Stimulated activated CD4-positive, alpha-beta T cell treated with anti-CD3 and anti-CD28 coated beads, Interleukin-12 subunit alpha, Interleukin-12 subunit beta, amount 100 ng/mL, for 4 hours (primary cell): ENCODE measurements at places on chromosomes 7 and 10.

DNA sequence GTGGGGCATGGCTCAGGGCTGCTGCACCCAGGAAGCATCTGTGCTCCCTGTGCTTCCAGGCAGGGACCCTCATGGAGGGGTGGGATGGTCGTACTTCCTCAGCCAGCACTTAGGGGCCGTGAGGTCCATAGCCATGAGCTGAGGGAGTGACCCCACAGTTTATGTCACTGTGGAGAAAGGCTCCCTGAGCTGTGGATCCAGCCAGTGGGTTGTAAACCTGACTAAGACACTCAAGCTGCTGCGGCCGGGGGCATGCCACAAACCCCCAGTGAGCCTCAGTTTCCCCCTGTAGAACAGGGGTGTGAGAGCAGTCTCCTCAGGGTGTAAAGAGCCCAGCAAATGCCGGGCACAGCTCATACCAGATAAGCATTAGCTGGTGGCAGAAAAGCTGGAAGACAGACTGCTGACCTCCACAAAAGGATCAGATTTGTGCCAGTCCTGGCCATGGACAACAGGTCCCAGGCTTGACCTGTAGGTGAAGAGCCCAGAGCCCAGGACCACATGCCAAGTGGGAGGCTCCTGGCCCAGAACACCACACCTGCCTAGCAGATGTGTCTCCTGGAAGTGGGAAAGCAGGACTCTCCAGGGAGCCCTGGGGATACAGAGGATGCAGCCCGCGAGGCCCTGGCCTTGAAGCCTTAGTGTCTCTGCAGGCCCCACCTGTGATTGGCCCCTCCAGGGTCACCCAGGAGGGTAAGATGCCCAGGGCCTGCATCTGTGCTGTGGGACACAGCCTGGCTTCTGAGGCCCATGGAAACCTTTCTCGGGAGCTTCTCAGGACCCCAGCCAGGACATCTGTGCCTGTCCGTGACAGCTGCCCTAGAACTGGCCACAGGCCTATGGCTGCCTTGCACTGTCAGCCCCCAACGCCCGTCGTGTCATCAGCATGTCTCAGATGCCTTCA lies 78.1 kb upstream of the RET start:
- DNase-seq: no peak

GRCh38 chr10:133338080-133339071 lies 1.7 kb upstream of the CALY start:
- no peak for DNase-seq

- no peak for DNase-seq
These were observed 124.2 kb downstream of the FAM53B start for GRCh38 chr10:124619802-124620490.

GRCh38 chr10:132870426-132870825 lies 71.9 kb downstream of the CFAP46 start:
- DNase-seq: no peak
